ENCODE measurements at places on chromosomes 4 and X.

- DNase-seq = no peak
Measured at GRCh38 chr4:1010395-1011021, 918 bp upstream of the FGFRL1 start.

DNA sequence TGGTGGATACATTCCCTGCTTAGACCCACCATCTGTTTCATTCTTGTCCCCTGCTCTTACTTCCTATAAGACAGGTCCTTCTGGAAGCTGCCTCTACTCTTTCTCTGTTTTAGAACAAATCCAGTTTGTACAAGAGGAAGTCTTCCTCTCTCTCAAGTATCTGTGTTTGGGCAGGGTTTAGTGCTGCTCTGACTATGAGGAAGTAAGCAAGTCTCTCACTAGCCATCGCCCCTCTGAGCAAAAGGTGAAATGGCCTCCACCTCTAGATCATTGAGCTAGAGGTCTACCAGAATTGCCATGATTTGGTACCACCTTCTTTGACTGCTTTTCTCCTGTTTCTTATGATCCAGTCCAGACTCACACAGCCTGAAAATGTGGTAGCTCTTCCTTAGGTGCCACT lies 8.4 kb downstream of the BTK start:
- no peak for DNase-seq

GRCh38 chr4:183348706-183349659 lies 26.8 kb upstream of the CLDN24 start:
- DNase-seq = no peak

- DNase-seq = no peak
Measured at GRCh38 chr4:168612450-168613135, 115.7 kb downstream of the PALLD start.

DNA sequence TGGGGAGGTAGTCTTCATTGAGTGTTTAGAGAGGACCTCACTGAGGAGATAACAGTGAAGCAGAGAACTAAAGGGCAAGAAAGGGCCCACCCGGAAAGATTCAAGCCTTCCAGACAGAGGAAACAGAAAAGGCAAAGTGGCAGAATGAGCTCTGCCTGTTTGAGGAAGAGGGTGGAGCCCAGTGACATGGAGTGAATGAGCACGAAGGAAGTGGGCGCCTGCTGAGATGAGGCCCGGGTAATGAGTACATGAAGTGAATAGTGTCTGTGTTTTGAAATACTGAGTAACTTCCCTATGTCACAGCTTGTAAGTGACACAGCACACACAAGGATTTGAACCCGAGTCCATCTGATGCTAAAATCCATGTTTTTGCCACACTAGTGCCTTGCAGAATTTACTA lies 32.5 kb upstream of the TLR2 start:
- DNase-seq = no peak

GRCh38 chr4:167897116-167897515 lies 195.2 kb upstream of the ANXA10 start:
- DNase-seq = no peak

DNA sequence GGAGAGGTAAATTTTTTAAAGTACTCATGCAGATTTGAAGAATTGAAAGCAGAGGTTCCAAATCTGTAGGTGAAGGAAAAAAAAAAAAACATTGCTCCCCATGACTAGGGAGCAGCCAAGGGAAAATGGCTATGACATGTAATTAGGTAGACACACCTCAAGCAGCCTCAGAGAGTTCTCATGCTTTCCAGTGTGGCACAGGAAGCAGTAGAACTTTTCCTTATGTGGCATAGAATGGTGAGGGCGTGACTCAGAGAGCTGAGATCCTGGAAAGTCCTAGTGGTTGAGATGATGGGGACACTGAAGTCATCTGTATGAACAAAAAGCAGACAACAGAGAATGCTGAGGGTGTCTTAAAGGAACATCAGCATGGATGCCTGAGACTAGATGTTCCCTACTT lies 148.6 kb upstream of the NWD2 start:
- no peak for DNase-seq

GRCh38 chrX:128931071-128931470 lies 592.2 kb downstream of the SMARCA1 start:
- DNase-seq = no peak

- no peak for DNase-seq
Measured at GRCh38 chr4:166662266-166662843, 571.9 kb downstream of the SPOCK3 start.

- DNase-seq = no peak
Measured at GRCh38 chr4:118718511-118719170, 33.4 kb downstream of the METTL14 start.

GRCh38 chrX:154751203-154751668 lies 359 bp upstream of the GAB3 start:
- no peak for DNase-seq

- DNase-seq = no peak
Measured at GRCh38 chr4:179751669-179752068, 2309.4 kb upstream of the AGA start.

GRCh38 chr4:76610751-76611547 lies 175.9 kb downstream of the SHROOM3 start:
- DNase-seq = no peak

Data from vagina (tissue), 2 donors.